NCI-H1092 (cell line): ENCODE measurements at places on chromosomes 7 and 10.

DNA sequence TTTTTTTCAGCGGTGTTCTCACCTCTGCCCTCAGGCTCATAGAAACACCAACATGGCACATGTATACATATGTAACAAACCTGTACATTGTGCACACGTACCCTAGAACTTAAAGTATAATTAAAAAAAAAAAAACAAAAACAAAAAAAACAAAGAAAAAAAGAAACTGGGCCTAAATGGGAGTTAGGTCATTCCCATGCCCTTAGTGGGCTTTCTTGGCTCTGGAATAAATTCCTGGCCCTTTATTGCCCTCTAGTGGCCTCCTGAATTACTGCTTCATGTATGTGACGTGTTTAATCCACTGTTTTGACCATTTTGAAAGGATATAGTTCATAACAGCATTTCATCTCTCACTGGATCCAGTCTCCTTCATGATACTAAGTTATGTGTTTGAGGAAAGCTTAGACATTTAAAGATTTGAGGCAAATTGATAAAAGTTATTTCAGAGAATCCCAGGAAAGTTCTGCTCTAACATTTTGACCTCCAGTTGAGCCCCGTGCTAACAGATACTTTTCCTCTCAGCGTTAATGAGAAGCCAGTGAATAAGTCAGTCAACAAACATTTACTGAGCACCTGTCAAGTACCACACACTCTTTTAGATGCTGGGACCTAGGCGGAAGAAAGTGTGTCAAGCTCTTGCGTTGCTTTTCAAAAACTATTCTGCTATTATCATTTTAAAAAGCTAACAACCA is 54.7 kb upstream of the SYPL1 start:
- DNase-seq: peak; percentile 73

DNA sequence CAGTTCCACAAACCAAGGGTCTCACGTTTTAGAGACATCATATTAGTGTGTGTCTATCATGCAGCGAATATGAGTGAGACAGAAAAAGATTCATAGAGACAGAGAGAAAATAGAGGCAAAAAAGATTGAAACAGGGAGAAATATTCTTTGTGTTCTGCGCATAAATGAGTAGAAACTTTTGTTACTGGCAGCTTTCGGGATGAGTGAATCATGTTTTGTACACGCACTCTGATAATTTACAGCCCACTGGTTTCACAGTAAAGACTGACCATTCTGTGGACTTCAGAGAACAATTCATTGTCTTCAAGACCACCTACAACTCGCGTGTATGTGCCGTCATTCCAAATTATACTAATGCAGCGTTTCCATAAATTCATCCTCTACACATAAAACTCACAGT is 60.2 kb downstream of the NRCAM start:
- no peak for DNase-seq

DNA sequence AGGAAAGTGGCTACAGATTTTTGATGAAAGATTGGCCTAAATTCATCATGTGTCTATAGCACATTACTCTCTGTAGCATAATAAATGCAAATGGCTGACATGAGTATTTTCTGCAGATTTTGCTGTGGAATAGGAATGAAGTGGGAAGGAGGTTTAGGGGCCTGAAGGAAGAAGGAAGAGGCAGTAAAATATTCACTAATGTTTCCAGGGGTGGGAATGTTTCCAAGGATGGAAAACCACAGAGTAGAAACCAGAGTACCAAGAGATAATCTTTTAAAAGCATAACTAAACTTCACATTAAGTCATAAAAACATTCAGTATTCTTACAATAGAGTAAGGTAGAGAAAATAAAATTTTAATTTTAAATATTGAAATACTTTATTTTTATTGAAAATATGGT is 267.8 kb downstream of the BICC1 start:
- no peak for DNase-seq

- no peak for DNase-seq
Observed at GRCh38 chr10:73946253-73947145, 35.6 kb downstream of the PLAU start.

- DNase-seq: no peak
Observed at GRCh38 chr7:102426268-102427018, 6.9 kb upstream of the ORAI2 start.

- DNase-seq: no peak
Observed at GRCh38 chr7:27532314-27532713, 130.4 kb downstream of the HIBADH start.

DNA sequence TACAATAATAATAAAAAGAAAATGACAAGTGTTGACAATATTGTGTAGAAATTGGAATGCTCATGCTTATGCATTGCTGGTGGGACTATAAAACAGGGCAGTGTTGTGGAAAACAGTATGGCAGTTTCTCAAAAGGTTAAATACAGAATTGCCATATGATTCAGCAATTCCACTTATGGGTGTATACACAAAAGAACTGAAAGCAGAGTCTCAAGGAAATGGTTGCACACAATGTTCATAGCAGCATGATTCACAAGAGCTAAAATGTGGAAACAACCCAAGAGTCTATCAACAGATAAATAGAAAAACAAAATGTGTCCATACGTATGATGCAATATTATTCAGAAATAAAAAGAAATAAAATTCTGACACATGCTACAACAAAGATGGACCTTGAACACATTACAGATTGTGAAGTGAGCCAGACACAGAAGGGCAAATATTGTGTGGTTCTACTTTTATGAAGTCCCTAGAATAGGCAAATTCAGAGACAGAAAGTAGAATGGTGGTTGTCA is 64.8 kb upstream of the GRM8 start:
- no peak for DNase-seq

- no peak for DNase-seq
Observed at GRCh38 chr10:103204353-103205255, 11.5 kb upstream of the NT5C2 start.

GRCh38 chr7:27112955-27113949 is 10.8 kb upstream of the HOXA2 start:
- DNase-seq: no peak

DNA sequence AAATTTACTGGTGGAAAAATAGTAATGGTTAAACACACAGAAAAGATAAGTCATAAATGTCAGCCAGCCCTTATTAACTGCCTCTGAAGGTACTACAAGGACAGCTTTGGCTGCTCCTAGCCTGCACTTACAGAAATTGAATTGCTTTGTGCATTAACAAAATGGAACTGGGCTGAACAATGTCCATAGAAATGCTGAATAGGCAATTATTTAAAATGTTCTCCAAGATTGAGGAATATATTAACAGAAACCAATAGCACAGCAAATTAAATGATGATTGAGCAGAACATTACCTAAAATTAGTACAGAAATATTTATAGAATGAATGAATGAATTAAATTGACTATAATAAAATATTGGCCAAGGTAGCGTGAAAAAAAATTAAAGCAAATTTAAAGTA is 42.4 kb upstream of the AGMO start:
- no peak for DNase-seq

DNA sequence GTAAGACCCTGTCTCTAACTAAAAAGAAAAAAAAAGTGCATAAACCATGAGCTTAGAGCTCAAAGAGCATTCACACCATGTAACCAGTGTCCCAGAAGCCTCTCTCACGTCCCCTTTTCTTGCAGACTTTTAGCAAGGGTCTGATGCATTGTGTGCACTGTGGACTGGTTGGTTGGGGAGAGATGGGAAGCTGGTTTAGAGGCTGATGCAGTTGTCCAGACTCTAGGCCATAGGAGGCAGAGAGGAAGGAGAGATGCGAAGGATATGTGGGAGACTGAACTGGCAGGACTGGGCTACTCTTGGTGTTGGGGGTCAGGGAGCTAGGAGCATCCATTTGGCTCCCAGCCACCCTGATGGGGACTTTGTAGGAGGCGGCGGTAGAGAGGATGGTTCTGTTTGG is 1.8 kb downstream of the SSC4D start:
- no peak for DNase-seq

DNA sequence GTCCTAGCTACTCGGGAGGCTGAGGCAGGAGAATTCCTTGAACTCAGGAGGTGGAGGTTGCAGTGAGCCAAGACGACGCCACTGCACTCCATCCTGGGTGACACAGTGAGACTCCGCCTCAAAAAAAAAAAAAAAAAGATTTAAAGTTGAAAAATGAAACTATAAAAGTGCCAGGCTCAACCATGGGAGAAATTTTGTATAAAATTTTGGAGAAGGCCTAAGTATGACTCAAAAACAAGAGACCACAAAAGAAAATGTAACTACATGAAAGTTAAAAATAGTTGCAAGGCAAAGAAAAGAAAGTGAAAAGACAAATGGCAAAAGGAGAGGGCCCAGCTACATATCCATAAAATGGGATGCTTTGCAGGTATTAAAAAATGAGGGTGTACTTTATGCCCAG is 104.1 kb downstream of the ARHGAP22 start:
- DNase-seq: no peak

DNA sequence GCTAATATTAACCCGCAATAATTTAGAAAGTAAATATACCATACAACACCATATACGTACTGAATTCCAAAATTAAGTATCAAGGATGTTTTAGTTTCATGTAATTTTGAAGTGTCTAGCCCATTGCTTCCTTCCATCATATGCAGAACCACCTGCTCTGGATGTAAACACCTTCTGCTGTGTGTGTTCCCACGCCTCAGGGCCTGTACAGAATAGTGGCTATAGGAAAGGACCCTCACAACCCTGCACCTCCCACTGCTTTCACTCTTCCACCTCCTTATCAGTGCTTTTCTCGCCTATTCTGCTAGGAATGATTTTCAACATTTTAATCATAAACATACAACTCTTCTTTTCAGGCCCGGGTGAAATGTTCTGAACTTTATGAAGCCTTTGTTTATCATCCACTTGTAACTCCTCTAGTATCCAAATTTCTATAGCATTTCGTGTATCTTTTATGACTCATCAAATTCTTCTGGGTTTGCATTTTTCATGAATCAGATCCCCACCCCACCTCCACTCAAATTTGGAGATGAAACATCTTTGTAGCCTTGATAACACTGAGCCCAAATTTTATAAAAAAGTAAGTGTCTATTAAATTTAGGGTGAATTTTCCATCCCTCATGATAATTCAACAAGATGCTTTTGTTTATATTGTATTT is 1106.8 kb upstream of the C7orf33 start:
- no peak for DNase-seq

DNA sequence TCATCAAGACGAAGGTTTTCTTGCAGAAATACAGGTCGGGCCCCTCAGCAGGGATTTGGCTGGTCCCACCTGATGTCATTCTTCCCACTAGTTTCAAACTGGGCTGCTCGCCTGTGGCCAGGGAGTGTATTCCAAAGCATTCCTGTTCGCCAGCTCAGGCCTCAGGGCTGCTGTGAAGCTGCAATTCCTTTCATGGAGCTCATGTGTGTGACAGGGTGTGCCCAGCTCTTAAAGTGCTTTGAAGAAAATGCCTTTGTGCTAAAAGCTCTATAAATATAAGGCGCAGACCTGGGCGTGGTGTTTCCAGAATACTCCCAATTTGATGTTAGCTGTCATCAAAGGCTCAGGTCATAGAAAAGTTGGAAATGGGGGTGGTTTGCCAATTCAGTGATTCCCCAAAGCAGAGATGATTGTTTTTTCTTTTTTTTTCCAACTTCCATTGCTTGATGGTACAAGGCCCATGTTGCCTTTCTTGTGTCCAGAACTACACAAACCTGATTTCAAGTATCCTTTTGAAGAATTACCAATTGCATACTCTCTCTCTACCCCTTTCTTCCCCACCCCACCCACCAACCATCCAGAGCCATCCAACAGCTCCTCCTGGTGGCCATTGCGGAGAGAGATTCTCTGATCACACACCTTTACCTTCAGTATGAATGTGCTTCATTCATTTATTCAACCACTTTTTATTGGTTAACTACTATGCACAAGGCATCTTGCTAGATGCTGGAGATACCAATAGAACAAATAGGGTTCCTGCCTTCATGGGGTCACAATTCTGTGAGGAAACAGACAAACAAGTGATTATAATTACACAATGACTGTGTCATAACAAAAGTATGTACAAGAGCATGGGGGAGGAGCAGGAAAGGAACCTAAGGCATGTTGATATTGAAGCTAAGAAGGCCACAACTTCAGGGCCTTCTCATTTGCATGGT is 297.3 kb upstream of the LYZL1 start:
- DNase-seq: peak; percentile 37

DNA sequence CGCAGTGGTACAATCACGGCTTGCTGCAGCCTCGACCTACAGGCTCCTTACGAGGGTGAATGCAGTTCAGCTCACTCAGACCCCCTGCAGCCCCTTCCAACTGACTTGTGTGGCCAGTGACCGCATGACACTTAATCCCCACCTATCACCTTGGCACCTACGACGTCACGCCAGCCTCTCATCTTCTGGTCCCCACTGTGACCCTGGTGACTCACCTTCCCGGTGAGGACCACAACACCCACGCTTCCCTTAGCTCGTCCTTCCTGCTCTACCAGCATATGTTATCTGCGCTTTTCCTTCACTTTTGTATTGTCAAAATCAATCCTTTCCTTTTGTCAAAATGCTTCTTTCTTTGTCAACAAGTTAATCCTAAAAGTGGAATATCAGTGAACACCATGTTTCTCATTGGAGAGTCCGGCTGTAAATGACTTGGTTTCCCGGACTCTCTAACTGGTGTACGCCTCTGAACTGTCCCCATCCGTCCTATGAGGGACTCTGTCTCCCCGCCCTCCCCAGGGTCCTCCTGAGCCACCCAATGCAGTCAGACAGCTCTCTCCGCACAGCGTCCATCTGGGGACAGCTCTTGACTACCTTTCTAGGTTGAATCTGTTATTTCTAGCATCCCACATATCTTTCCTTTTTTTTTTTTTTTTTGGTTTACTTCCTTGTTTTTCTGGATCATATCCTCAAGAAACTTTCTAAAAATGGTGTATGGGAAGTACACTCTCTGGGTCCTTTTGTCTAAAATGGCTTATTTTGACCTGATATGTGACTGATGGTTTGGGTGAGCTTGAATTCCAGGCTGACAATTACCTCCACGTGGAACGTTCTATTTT is 37.3 kb downstream of the CFAP46 start:
- no peak for DNase-seq

DNA sequence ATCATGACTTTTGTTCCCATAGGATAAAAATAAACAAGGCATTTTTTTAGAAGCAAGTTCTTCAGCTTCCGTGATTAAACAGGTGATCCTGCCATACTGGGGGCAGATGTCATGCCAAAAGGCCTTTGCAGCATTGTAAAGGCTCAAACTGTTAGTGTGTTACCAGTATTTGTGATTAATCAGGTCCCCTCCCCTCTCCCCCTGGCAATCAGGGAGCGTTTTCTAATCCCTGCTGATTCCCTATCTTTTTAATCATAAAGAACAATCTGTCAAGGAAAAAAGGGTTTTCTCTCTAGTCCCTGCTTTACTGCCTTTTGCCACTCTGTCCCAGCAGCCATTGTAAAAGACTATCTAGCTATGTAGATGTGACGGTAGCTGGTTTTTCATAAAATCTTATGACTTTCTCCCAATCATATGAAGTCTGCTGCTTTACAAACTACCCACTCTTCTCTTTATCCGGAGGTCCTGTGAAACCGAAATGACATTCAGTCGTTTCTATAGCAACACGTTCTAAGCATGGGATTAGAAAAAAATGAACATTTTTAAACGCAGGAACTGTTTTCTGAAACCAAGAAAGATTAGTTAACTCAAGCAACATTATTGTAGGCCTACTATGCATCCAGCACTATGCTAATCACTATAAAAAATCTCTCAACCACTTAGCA is 210.9 kb downstream of the RNLS start:
- no peak for DNase-seq
